Right cardiac atrium (tissue), 5 donors: ENCODE measurements at places on chromosomes 2 and 18.

- peak; percentile 28 for DNase-seq
These were observed 213.0 kb downstream of the GLI2 start for GRCh38 chr2:120948662-120949011.

DNA sequence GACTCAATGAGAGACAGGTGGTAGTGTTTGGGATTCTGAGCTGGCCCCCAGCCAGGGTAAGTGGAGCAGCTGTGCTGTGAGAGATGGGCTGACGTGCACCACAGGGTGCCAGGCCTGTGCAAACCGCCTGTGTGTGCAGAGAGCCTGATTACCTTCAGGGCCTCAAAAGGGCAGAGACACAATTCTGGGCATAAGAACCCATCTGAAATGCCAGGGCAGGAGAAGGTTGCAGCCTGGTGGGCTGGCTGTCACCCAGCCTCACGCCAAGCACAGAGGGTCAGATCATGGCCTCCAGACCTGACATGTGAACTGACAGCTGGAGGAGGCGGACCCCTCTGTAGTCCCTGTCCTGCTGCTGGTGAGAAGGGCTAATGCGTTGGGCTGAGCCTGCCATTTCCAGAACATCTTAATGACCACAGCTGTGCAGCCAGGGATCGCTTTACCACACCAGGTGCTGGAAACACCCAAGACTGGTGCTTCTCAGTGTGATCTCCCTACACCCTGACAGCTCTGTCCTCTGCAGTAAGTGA lies 100.9 kb downstream of the ARL4C start:
- no peak for DNase-seq

GRCh38 chr2:127044165-127044718 lies 62.7 kb downstream of the BIN1 start:
- no peak for DNase-seq

DNA sequence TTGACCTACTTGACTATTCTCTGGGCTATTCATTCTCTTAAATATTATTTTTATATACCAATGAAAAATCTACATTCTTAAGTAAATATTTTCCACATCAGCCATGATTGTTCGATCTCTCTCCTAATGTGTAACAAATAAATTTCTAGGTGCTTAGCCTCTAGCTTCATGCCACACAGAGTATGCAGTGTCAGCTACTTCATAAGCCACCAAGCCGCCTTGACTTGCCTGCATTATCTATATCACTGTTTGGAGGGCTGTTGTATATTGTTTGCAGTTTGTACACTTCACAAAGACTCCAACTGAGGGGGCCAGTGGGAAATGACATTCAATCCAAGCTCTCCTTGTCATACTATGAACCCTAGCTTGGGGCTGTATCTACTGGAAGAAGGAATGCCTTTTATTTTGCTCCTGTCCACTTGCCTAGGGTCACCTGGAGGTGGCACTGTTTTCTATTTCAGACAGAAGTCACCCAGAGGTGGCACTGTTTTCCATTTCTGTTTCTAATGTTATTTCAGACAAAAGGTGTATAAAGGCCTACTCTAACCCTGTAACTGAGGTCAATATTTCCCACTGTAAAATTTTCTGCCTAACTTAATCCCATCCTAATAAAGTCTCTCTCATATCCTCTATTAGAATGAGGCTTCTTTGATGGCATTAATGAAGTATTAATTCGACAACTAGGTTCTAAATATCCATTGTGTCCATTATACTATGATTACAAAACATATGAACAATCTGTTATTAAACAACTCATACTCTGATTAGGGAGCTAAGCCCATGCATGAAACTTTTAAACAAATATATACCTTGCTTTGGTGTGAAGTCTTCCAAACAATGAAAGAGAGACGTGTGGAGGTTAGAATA lies 36.4 kb downstream of the COL5A2 start:
- DNase-seq = no peak

- no peak for DNase-seq
These were observed 284.8 kb upstream of the HS6ST1 start for GRCh38 chr2:128603411-128603924.

DNA sequence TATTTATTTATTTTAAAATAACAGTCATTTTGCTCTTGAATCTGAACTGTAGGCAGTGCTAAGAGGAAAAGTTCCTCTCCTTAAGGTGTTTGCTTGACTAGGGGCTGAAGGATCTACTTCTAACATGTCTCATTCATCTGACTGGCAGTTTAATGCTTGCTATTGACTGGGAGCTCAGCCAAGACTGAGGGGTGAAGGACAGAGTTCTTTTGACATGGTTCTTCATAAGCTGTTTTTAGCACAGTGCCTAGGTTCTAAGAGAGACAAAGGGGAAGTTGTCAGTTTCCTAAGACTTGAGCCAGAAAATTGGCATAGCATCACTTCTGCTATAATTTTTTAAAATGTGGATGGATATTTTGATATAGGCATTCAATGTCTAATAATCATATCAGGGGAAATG lies 73.0 kb downstream of the COMMD1 start:
- DNase-seq = no peak

DNA sequence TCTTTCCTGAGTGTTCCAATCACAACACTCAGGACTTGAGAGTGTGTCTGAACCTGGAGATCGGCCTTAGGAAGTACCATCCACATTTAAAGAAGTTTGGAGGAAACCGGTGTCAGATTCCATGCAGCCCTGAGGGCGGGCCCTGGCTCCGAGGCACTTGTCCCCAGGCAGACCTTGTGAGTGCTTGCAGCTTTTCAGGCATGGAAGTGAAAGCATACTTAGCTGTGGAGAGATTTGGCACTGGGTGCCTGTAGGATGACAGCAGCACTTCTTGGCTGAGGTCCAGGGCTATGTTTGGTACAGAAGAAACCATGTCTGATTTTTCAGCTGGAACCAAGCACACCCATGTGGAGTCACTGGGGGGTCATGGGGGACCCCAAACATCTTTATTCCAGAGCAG lies 230.8 kb downstream of the SEPTIN10 start:
- peak; percentile 88 for DNase-seq

- peak; percentile 57 for DNase-seq
These were observed 19.2 kb downstream of the GKN1 start for GRCh38 chr2:68993660-68994059.

DNA sequence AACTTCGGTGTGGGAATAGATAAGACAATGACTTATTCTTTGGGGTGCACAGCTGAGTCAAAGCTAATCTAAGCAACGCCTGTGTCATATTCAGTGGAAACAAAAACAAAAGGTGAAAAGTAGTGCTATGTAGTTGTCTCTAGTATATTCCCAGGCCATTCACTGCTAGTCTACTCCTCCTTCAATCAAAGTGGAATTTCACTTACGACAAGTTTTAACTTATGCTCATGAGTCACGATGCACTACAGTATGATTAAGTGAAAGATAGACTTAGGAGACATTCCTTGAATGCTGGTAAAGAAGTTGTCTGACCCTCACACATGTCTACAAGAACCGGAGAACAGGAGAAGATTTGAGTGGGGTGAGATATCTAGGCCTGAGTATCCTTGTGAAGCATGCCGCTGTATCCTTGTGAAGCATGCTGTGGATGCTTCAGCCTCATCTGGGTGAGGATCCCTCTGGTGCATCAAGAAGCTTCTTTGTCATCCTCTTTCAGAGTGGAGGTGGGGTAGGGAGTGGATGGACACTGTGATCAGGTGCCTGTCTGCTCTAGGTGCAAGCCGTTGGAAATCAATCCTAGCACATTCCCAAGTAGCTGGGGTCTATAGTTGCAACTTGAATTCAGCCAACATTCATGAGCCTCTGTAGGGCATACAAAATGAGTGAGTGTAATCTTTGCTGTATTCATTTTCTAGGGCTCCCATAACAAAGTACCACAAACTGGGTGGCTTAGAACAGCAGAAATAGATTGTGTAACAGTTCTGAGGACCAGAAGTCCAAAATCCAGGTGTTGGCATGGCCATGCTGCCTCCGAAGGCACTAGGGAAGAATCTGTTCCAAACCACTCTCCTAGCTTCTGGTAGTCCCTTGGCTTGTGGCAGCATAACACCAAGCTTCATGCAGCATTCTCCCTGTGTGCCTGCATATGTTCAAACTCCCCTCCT lies 173.5 kb upstream of the FN1 start:
- no peak for DNase-seq

- DNase-seq = no peak
These were observed 5.1 kb upstream of the ASPRV1 start for GRCh38 chr2:69966496-69966895.

DNA sequence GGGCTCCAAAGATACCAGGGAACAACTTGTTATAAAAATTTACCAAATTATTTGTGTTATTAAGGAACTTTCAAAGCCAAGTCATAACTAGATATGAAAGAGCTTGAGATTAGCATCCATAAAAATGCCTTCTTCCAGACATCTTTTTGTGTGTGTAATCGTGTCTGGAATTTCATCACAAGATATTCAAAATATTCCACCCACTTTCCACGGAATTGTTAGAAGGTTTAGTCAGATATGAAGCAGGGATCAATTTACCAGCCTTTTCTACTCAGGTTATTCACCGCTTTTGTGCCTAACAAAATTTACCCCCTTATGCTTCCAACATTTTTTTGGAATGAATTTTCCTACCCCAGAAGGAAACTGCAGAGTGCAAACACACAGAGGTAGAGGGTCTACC lies 130.2 kb upstream of the ACVR2A start:
- no peak for DNase-seq

DNA sequence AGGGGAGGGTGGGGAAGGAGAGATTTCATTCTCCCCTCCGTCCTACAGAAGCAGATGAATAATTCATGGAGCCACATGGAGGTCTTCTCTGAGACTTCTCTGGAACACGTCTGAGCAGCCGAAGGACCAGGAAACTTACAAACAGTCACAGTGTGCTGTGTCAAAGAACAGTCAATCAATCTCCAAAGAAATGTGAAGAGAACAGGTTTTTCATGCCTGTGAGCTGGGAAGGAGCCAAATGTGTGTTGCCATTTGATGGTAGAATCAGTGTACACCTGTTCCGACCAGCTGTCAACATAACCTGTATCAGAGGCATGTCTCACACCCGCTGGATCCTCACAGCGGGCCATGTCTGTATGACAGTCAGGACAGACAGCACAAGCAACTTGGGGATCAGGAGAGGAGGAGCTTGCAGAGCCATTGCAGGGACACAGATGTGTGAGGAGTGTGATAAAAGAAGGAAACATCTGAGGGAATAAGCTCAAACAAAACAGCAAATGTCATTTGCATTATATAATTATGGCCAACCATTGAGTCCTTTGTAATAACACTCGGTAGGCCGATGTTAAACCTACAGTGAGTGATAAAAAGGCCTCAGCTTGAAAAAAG lies 298.5 kb downstream of the EN1 start:
- DNase-seq = no peak

GRCh38 chr2:86807468-86808275 lies 17.0 kb upstream of the CD8A start:
- DNase-seq = peak; percentile 79

- no peak for DNase-seq
These were observed 324.8 kb downstream of the ARHGAP15 start for GRCh38 chr2:143453981-143454511.

DNA sequence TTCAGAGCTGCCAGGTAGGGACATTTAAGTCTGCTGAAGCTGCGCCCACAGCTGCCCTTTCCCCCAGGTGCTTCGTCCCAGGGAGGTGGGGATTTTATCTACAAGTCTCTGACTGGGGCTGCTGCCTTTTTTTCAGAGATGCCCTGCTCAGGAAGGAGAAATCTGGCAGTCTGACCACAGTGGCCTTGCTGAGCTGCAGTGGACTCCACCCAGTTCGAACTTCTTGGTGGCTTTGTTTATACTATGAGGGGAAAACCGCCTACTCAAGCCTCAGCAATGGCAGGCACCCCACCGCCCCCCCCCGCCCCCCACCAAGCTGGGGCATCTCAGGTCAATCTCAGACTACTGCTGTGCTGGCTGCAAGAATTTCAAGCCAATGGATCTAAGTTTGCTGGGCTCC lies 458.1 kb upstream of the RAB12 start:
- no peak for DNase-seq

- DNase-seq = no peak
These were observed 223.2 kb upstream of the PIK3C3 start for GRCh38 chr18:41731884-41732283.

DNA sequence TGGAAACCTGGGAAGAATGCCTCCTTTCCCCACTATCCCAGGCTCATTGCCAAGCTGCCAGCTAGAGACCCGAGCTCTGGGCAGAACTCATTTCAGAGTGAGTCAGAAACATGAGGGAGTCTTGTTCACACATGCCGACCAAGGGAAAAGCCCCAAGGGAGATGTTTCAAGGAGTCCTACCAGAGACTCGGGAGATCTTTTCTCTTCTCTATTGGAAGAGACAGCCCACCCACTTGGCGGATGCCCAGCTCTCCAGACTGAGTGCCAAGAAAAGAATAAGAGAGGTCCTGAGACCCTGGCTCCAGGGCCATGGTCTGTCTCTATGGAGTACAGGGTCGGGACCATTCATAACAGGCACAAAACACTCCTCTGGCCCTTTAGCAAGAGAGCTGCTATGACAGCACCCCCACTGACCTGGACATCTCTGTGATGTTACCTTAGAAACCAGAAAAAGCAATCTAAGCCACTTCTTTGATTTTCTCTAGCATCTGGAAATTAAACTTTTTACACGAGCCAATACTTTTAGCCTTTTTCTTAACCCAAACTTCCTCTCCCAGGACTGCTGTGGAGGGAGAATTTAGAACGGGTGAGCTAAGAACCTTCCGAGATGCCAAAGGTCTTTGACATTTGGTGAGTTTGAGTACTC lies 18.5 kb upstream of the IGFBP5 start:
- DNase-seq = peak; percentile 73

DNA sequence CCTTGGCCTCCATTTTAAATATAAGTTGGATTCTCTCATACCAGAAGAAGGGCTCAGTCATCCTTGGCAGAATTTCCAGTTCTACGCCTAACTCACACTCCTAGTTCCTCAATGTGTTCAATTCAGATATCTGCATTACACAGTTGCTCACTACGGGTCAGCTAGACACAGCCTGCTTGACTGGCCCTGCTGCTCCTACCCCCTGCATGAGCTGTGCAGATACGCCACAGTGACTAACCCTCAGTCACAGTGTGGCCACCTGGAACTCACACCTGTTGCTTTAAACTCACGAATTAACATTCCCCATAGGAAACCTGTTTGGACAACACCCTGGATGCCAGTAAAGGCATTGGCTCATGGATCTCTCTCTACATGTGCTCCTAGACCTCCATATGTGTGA lies 429.6 kb downstream of the NCKAP5 start:
- no peak for DNase-seq

- DNase-seq = no peak
These were observed 126.3 kb upstream of the OSR1 start for GRCh38 chr2:19484736-19485135.

DNA sequence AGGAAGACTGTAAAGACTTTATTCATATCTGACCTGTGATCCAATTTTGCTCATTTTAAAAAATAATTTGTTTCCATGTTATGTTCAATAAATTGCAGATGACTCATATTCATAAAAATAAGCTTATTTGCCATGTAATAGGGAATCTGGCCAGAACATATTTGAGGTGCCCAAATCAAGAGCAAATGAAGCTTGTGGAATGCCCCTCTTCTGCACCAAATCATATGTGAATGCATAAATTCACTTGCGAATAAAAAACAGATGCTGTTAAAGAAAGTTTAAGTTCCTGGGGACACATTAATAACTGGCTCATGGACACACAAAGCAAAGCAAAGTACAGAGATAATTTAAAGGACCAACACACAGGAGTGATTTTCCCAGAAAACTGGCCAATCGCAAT lies 279.0 kb upstream of the CDH2 start:
- DNase-seq = no peak

GRCh38 chr2:229646186-229646723 lies 68.1 kb downstream of the DNER start:
- no peak for DNase-seq

GRCh38 chr18:8801263-8801901 lies 96.0 kb downstream of the MTCL1 start:
- no peak for DNase-seq
